ENCODE measurements at places on chromosomes 4 and X.

GRCh38 chrX:134645936-134646543 is 12.2 kb downstream of the PLAC1 start:
- DNase-seq, result no peak

GRCh38 chrX:129522184-129523078 is 859 bp downstream of the SMARCA1 start:
- peak; percentile 38 for DNase-seq

GRCh38 chr4:7248857-7249256 is 56.5 kb downstream of the SORCS2 start:
- no peak for DNase-seq

GRCh38 chr4:124464836-124465235 is 247.7 kb downstream of the ANKRD50 start:
- DNase-seq, result no peak

DNA sequence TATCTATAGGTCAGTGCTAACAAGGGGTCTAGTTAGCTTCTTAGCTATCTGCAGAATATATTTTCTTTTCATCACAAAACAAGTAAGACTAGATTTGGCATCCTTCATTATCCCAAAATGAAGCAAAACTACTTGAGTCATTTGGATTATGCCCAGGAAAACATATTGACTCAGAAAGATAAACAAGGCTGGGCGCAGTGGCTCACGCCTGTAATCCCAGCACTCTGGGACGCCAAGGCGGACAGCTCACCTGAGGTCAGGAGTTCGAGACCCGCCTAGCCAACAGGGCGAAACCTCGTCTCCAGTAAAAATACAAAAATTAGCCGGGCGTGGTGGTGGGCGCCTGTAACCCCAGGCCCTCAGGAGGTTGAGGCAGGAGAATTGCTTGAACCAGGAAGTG is 18.0 kb upstream of the MND1 start:
- no peak for DNase-seq

DNA sequence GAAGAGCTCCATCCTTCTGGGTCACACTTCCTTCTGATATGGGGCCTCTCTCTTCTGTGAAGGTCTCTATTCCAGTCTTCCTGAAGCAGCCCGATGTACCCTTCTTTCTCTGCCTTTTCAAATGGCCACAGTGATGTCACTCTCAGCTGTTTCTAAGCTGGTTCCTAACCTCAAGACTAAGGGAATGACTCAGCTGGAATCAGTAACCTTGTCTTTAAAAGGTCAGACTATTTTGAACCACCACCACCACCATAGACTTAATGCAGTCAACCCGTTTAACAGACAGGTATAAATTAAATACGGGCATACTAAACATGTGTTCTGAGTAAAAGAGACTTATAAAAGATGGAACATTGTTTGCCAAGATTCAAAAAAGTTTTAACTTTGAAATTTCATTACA is 121.0 kb downstream of the PPA2 start:
- DNase-seq, result no peak

DNA sequence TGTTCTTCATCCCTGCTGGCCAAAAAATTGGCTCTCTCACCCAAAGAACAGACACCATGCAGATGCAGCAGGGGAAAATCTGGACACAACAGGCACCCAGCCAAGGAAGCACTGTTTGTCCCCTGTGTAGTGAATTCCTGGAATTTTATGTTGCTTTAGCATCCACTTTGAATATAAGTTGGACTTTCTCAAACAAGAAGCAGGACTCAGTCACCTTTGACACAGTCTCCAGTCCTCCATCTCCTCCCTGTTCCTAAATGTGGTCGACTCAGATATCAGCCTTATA is 11.8 kb downstream of the ZNF182 start:
- DNase-seq, result no peak

DNA sequence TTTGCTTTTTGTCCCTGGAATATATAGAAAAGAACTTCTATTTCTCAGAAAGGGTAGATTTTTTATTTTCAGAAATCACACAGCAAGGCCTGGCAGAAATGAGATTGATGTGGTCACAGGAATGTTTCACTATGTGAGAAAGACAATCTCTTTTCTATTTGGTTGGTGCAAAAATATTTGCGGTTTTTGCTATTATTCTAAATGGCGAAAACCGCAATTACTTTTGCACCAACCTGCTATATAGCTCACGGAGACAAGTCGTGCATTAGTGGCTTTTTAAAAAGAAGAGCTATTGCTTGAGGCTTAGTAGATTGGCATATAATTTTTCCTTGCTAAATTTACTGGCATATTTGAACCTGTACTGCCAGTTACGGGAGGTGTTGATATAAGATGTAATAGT is 100.4 kb downstream of the ITM2A start:
- DNase-seq, result no peak

Measured in endothelial cell (in vitro differentiated cells).